Chondrocyte (in vitro differentiated cells): ENCODE measurements at places on chromosomes 2 and 18. TPM values are rescaled to one million over a fixed set of nuclear protein-coding genes. Genes with fewer than 3 reads are reported as not detected.

GRCh38 chr2:115880558-115880957, 1438.1 kb downstream of the DPP10 start:
- no peak overlapping the region for H3K4me3 ChIP-seq
- H3K4me1 ChIP-seq, result no peaks in the 10 kb centered on the region
- no peaks in the 10 kb centered on the region for H3K27me3 ChIP-seq
- DNase-seq, result no peak
- no peaks in the 10 kb centered on the region for H3K36me3 ChIP-seq

GRCh38 chr18:493986-494983, 6.2 kb downstream of the COLEC12 start:
- no peak for DNase-seq
- H3K4me3 ChIP-seq, result no peak overlapping the region
- no peaks in the 10 kb centered on the region for H3K27me3 ChIP-seq
- H3K4me1 ChIP-seq, result peaks cover 31% of the 10 kb centered on the region
- no peak overlapping the region for H3K27ac ChIP-seq

DNA sequence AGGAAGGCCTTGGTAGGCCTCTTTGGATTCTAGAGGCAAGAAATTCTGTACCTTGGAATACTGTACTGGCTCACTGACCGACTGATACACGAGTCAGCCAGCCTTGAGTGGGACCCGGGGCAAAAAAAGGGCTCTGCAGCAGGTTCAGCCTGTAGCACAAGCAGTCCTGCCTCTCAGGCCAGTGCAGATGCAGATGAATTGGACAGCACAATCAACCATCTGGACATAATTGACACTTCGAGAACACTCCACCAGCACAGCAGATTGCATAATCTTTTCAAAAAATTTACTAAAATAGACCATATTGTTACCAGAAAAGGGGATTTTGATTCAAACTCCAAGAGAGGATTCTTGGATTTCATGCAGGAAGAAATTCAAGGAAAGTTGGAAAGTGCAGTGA, 241.6 kb downstream of the RPIA start:
- DNase-seq, result no peak
- no peak overlapping the region for H3K4me3 ChIP-seq
- peaks cover 6% of the 10 kb centered on the region for H3K27me3 ChIP-seq
- no peak overlapping the region for H3K27ac ChIP-seq
- no peaks in the 10 kb centered on the region for H3K36me3 ChIP-seq

DNA sequence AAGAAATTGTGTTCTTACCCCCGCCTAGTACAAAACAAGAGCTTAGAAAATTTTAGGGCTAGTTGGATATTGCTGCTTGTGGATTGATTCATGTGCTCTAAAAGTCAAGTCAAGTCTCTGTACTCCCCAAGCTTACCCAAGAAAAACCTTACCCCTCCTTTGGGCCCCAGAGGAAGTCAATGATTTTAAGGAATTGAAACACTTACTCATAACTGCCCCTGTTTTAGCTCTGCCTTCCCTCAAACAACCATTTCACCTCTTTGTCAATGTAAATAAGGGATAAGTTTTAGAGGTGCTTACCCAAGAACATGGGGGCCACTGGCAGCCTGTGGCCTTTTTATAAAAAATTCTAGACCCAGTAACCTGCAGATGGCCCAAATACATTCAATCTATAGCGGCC, 136.6 kb upstream of the RMP24 start:
- no peaks in the 10 kb centered on the region for H3K4me1 ChIP-seq
- H3K4me3 ChIP-seq, result no peak overlapping the region
- H3K27me3 ChIP-seq, result peaks cover 28% of the 10 kb centered on the region
- DNase-seq, result no peak
- no peak overlapping the region for H3K27ac ChIP-seq
- H3K36me3 ChIP-seq, result no peaks in the 10 kb centered on the region

The SCG2 gene
- total RNA-seq, result 48.4 to 82.1 TPM (median 81.6 TPM) in 3 replicates

GRCh38 chr2:3793249-3793648, 89.9 kb downstream of the DCDC2C start:
- no peak overlapping the region for H3K27ac ChIP-seq
- H3K4me1 ChIP-seq, result no peaks in the 10 kb centered on the region
- H3K27me3 ChIP-seq, result no peaks in the 10 kb centered on the region
- DNase-seq, result no peak
- no peaks in the 10 kb centered on the region for H3K36me3 ChIP-seq

- H3K4me3 ChIP-seq, result no peak overlapping the region
- no peak for DNase-seq
- no peaks in the 10 kb centered on the region for H3K27me3 ChIP-seq
- H3K36me3 ChIP-seq, result no peaks in the 10 kb centered on the region
Observed at GRCh38 chr2:172878260-172878659, 142.6 kb downstream of the RAPGEF4 start.
